ENCODE measurements at places on chromosomes 11 and 22. TPM values are rescaled to one million over a fixed set of nuclear protein-coding genes. Genes with fewer than 3 reads are reported as not detected.
A peak's percentile ranks its signal among the peaks of the same experiment; 100 is the strongest.

RAB38 gene
- 10.4 TPM for total RNA-seq

TSPAN18 gene
- total RNA-seq: 717 TPM

- DNase-seq: no peak
These were observed 7.0 kb downstream of the PARVG start for GRCh38 chr22:44187652-44188230.

MIOX gene
- not detected for total RNA-seq

DNA sequence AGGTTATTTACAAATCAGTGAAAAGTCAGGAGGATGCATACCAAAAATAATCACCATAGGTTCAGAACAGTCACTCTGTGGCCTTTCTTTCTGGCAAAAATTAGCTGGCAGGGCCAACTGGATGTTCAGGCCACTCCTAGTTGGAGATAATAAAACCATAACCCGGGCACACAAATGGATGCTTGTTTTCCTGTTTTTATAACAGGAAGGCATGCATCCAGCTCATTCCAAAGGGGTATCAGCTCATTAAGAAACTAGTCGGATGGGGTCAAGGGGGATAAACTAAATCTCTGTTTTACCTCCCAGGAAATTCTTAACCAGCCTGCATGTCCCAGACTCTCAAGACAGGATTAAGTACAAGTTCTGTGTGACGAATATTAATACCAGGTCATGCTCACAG is 81.0 kb downstream of the FBXO7 start:
- DNase-seq: no peak

GRCh38 chr11:76335842-76336241 is 45.1 kb downstream of the THAP12 start:
- no peak for DNase-seq

- no peak for DNase-seq
These were observed 153.6 kb upstream of the SORL1-AS1 start for GRCh38 chr11:121606354-121606753.

- no peak for DNase-seq
These were observed 36.2 kb upstream of the BRSK2 start for GRCh38 chr11:1353383-1354124.

GRCh38 chr11:12167061-12168000 is 56.9 kb downstream of the MICAL2 start:
- DNase-seq: no peak

AASDHPPT gene
- 26.7 TPM for total RNA-seq

RFPL1 gene
- total RNA-seq: not detected

TESMIN gene
- total RNA-seq: 3.4 TPM

GRCh38 chr22:24060375-24060788 is 49.3 kb downstream of the CABIN1 start:
- DNase-seq: no peak

GRCh38 chr22:19523240-19524169 is 705 bp downstream of the CLDN5 start:
- peak; percentile 54 for DNase-seq

DNA sequence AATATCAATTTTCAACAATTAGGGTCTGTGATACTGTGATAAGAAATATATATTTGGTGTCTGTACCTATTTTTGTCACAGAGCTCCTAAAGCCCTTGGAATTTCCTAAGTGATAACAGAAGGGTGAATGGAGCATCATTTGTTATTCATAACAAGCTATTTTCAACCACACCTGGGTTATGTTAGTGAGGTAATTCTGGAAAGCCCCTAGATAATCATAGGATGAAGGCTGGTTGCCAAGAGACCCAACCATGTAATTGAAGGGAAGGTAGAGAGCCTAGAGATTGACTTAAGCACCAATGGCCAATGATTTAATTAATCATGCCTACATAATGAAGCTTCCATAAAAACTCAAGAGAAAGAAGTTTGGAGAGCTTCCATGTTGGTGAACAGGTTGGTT is 109.4 kb downstream of the KIF18A start:
- DNase-seq: no peak

DNA sequence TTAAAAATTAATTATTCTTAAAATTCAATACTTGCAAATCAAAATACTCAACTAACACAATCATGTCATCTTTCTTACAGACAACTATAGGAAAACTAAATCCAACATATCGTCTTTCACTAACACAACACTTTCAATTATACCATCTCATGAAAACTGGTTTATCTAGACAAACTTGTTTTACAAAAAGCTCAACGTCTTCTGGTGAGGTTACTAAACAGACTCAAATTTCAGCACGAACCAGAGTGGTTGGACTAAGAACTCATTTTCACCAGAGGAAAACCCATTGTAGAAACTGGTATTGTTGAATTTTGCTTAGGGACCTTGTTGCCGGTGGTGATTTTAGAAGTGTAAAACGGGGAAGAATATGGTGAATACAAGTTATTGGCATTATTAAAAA is 52.2 kb downstream of the NUP98 start:
- DNase-seq: no peak

GRCh38 chr11:37973941-37974340 is 1375.9 kb upstream of the RAG2 start:
- no peak for DNase-seq

APOBEC3H gene
- not detected for total RNA-seq

DNA sequence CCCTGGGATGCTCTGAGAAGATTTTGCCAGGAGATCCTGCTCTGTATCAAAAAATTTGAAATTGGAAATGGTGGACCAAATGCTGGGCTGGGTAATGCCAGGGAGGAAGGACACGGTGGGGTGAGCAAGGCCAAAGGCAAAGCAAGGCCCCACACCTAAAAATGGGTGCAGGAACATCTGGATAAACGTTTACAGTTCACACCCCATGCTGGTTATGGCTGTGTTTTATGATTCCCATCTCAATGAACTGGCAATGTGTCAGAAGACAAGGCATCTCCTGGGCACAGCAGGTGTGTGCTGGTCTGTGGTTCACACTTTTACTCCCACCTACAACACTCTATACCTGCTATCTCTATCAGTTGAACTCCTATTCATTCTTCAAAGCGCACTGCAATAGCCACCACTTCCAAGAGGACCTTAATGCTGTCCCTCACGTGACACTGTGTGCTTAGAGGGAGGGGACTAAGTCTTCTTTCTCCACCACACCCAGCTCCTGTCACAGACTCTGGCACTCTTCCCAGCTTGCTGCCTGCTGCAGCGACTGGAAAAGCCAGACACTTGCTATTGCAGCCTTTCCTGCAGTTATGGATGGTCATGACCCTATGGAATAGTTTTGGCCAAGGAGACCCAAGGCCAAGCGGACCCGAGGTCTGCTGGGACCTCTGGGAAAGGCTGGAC is 277.5 kb downstream of the CTTN start:
- no peak for DNase-seq

- DNase-seq: no peak
These were observed 105.5 kb downstream of the SHANK2 start for GRCh38 chr11:71146846-71147245.

DRICH1 gene
- not detected for total RNA-seq

KRTAP5-11 gene
- total RNA-seq: not detected

DNA sequence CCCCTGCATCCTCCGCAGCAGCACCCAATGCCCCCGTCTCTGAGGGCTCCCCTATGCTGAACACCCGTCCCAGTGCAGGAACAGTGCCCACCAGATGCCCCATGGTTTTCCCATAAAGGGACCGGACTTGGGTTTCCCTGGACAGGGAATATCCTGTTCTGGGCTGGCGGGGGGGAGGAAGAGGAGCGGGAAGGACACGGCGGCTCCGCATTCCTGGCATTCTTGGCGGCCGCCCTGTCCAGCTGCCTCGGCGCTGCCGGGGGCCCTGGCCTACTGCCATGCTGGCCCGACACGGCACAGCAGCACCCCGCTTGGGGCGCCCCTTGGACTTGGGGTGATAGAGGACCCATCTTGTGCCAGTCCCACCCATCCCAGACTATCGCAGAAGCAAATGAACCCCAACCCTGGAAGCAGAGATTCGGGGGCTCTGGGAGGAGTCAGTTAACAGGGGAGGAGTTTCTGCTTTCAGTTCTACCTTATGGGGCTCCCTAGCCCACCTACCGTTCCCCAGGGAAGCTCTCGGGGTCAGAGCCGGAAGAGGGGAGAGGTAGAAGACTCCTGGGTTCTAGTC is 23.7 kb upstream of the CBX7 start:
- DNase-seq: peak; percentile 80

TEX12 gene
- not detected for total RNA-seq

- no peak for DNase-seq
These were observed 185.4 kb upstream of the GUCY1A2 start for GRCh38 chr11:107203656-107204055.

GRCh38 chr11:125625225-125625629 is 264 bp downstream of the CHEK1 start:
- DNase-seq: no peak

- no peak for DNase-seq
These were observed 61.4 kb downstream of the SYT13 start for GRCh38 chr11:45224766-45225165.

SCN3B gene
- total RNA-seq: 34.1 TPM

NAALADL1 gene
- not detected for total RNA-seq

- DNase-seq: no peak
These were observed 322.7 kb downstream of the BLID start for GRCh38 chr11:121793291-121793690.

TRIM29 gene
- not detected for total RNA-seq

TSGA10IP gene
- not detected for total RNA-seq

OPCML gene
- total RNA-seq: 4.1 TPM

- DNase-seq: no peak
These were observed 2.3 kb downstream of the AP5B1 start for GRCh38 chr11:65778431-65778900.

NXPE4 gene
- total RNA-seq: not detected

DNA sequence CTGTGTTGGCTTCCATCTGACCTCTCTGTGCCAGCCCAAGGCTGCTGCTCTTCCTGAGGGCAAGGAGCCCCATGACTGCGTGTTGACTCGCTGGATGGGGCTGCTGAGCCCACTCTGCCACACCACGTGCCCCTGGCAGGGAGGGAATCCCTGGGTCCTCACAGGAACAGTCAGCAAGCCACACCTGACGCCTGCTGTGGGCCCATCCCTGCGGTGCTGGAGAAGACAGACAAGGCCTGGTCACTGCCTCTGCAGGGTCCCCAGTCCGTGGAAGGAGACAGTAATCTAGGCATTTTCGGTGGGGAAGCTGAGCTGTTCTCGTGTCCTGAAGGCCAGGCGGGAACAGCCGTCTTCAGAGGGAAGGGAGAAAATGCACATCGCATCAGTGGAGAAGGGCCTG is 10.6 kb upstream of the PPP6R3 start:
- DNase-seq: no peak

DNA sequence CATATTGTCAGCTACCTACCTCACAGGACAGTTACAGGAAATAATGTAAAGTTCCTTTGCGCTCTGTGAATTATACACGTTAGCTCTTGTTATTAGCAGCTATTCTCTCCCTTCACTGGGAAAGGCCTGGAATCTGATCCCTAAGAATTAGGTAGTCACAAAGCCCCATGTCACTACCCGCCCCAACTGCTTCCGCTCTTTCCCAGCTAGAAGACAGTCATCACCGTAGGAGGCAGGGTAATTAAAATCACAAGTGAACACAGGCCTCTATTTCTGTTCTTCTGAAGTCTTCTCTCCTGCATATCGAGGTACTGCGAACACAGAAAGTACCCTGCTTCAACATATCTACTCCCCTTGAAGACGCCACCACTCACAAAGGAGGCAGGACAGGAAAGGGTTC is 12.6 kb upstream of the AHNAK start:
- no peak for DNase-seq

GRCh38 chr11:34215806-34216453 is 110.5 kb downstream of the NAT10 start:
- no peak for DNase-seq

DNA sequence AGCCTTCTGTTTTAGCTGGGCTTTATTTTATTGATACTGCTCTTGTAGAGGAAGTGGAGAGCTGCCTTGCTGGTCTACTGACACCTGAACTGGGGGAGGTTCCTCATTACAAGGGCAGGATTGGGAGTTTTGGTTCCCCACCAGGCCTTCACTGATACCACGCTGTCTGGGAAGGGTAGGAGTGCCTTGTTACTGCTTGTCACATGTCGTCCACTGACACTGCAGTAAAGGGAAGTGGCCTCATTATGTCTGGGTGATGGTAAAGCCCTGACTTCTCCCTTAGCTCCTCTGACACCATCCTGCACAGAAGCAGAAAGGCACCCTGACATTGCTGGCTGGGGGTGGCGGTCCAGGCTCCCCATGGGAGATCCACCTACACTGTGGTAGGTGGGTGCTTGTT is 38.7 kb upstream of the ELF5 start:
- no peak for DNase-seq

DNA sequence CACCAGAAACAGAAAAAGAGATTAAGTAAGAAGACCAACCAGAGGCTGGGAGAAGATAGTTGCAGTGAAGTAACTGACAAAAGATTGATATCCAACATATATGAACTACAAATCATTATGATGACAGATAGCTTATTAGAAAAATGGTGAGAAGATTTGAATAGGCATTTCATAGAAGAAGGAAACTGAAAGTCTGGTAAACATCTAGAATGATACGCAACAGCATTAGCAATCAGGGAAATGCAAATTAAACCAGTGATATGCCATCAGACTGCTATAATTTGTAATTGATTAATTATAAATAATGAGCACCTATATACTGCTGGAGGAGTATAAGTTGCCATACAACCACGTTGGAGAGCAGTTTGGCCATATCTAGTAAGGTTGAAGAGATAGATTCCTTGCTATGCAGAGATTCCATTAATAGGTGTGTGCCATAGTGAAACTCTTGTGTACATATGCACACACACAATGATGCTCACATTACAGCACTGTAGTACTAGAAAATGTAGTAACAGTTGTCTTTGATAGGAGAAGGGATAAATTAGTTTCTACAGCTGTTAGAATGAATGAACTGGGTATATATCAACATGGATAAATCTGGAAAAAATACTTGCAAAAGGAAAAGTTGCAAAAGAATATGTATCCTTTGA is 20.5 kb downstream of the RNF169 start:
- no peak for DNase-seq

- DNase-seq: no peak
These were observed 6.3 kb downstream of the OVOL1 start for GRCh38 chr11:65793144-65793581.

- DNase-seq: no peak
These were observed 91.2 kb downstream of the UBASH3B start for GRCh38 chr11:122746611-122747244.

- no peak for DNase-seq
These were observed 116.0 kb downstream of the MN1 start for GRCh38 chr22:27685515-27685914.

DNA sequence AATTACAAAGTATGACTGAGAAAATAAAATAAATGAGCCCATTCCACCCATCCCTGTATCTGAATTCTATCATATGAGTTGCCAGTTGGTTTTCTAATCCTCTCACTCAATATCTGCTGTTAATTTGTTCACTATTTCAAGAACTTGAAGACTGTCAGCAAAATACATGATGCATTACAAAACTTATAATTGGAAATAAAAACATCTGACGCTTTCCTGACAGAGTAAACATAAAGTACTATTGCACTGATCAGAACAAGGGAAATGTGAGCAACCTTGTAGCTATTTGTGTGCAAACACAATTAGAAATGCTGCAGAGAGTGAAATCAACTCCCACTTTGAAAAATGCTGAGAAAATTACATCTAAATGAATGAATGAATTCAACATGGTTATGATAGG is 97.1 kb downstream of the MPPED2 start:
- no peak for DNase-seq

ISX gene
- total RNA-seq: not detected

- DNase-seq: no peak
These were observed 129.8 kb upstream of the SLC5A12 start for GRCh38 chr11:26851696-26852095.

OR4C11 gene
- not detected for total RNA-seq

APOL5 gene
- not detected for total RNA-seq

Data from endothelial cell (in vitro differentiated cells).